ENCODE measurements at places on chromosomes 13 and 19.
A peak's percentile ranks its signal among the peaks of the same experiment; 100 is the strongest.

DNA sequence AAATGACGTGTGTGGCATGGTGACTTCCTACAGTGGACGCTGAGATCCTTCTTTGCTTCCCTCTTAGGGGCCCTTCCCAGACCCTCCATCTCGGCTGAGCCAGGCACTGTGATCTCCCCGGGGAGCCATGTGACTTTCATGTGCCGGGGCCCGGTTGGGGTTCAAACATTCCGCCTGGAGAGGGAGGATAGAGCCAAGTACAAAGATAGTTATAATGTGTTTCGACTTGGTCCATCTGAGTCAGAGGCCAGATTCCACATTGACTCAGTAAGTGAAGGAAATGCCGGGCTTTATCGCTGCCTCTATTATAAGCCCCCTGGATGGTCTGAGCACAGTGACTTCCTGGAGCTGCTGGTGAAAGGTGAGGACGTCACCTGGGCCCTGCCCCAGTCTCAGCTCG is 5.2 kb downstream of the LAIR2 start:
- DNase-seq = no peak

- DNase-seq = peak; percentile 82
Measured at GRCh38 chr19:46728693-46729339, 11.9 kb upstream of the PRKD2 start.

- DNase-seq = no peak
Measured at GRCh38 chr19:10828981-10829821, 6.8 kb downstream of the TMED1 start.

GRCh38 chr13:25717666-25718197 is 334.1 kb downstream of the SHISA2 start:
- no peak for DNase-seq

GRCh38 chr19:56959205-56959604 is 118.7 kb upstream of the PEG3 start:
- DNase-seq = no peak

- no peak for DNase-seq
Measured at GRCh38 chr13:113066142-113066455, 39.5 kb upstream of the F7 start.

DNA sequence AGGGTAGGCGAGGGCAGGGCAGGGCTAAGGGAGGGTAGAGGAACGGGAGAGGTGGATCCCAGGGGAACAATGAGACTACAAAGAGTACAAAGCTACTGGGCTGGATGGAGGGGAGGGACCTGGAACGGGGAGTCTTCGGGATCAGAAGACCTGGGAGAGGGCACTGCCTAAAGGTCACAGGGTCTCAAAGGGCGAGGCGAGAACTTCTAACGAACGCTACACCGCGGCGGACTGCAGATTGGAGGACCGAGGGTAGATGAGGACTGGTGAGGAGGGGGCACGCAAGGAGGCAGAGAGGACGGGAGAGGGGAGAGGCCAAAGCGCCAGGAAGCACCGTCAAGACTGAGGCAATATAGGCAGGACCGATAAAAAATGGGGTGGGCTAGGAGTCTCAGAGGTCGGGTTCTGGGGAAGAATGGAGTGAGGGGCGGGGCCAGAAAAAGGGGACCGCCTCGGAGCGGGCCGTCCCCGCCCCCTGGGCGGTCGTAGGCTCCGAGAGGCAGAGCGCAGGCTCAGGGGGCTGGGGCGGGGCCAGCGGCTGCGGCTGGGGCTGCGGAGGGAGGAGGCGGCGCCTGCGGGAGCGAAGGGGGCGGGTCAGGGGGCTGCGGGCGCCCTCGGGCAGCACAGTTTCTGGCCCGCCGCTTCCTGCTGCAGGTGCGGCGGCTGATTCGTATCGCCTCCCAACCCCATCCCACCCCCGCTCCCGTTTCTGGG is 1.3 kb upstream of the KCNC3 start:
- peak; percentile 74 for DNase-seq

DNA sequence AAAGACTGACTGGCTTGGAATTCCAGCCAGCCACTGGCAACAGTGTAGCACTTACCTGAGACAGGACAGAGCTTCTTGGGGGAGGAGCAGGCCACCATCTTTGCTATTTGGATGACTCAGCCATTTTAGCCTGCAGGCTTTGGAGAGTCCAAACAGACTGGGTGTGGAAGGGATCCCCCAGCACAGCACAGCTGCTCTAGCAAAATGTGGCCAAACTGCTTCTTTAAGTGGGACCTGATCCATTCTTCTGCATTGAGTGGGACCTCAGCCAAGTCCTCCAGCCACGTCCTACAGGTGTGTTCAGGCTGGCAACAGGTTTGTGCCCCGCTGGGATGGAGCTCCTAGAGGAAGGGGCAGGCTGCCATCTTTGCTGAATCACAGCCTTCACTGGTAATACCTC is 80.0 kb downstream of the NDFIP2 start:
- no peak for DNase-seq

GRCh38 chr13:104597546-104598180 is 1531.4 kb upstream of the SLC10A2 start:
- no peak for DNase-seq

- DNase-seq = no peak
Measured at GRCh38 chr13:21909331-21909730, 238.5 kb downstream of the FGF9 start.

- DNase-seq = no peak
Measured at GRCh38 chr19:33405254-33405552, 31.7 kb downstream of the CEBPG start.

- DNase-seq = no peak
Measured at GRCh38 chr13:75645141-75645540, 9.0 kb downstream of the LMO7 start.

DNA sequence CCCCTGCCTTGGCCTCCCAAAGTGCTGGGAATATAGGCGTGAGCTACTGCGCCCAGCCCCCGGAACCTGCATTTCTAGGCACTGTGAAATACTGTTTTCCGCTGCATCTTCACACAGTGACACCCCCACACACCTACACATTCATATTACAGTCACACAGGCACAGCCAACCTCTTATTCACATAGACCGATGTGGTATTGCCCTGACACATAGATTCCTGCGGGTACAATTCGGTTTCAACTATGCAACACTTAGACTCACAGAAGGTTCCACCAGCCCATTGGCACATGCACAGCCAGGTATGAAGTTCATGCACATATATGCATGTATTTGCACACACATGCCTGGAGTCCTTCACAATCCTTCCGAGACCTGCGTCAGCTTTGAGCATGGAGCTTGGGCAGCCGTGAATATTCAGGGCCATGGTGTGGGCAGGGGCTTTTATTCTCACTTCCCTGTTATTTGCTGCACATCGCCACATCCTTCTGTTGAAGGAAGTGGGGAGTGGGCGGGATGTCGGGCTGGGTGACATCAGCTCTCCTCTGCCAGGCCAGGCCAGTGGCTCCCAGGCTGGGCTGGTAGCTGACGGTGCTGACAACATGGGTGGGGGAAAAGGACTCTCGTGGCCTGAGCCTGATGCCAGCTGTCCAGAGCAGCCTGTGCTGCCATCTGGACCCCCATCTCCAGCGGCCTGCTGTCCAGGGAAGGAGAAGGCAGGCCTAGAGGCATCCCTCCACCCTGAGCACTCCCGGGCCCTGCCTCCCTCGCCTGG is 5.4 kb upstream of the CDC37 start:
- DNase-seq = peak; percentile 59

DNA sequence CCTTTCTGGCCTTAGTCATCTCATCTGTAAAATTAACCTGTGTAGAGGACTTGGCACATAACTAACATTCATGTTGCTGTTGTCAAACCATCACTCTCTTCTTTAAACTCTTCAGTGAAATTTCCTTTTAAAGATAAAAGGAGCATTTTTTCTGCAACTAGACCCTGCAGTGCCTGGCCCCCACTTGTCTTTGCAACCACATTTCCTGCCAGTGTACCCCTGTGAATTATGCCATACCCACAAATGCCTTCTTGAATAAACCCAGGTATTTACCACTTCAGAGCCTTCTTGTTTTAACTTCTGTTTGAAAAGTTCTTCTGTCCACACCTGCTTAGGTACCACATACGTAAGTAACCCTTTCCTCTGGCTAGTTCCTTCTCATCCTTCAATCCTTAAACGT is 118.8 kb downstream of the CDK8 start:
- no peak for DNase-seq

GRCh38 chr19:6577476-6578125 is 13.3 kb downstream of the CD70 start:
- no peak for DNase-seq

DNA sequence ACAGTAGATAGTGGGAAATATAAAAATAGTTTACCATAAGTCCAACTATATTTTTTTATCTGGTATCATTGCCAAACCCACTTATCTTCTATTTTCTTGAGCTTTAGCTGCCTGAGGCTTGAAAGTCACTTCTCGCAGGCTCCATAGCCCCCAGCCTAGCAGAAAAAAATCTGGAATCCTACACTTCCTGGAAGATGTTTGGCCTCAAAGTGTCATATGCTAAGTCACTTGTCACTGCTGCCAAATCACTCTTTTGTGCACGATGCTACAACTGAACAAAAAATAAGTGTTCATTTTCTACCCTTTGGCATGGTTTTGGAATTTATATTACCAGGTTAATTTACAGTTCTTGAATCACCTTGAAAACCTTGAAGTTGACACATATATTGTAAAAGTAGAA is 612.5 kb upstream of the ATXN8OS start:
- no peak for DNase-seq

GRCh38 chr13:43239275-43239840 is 216.0 kb downstream of the DNAJC15 start:
- no peak for DNase-seq

DNA sequence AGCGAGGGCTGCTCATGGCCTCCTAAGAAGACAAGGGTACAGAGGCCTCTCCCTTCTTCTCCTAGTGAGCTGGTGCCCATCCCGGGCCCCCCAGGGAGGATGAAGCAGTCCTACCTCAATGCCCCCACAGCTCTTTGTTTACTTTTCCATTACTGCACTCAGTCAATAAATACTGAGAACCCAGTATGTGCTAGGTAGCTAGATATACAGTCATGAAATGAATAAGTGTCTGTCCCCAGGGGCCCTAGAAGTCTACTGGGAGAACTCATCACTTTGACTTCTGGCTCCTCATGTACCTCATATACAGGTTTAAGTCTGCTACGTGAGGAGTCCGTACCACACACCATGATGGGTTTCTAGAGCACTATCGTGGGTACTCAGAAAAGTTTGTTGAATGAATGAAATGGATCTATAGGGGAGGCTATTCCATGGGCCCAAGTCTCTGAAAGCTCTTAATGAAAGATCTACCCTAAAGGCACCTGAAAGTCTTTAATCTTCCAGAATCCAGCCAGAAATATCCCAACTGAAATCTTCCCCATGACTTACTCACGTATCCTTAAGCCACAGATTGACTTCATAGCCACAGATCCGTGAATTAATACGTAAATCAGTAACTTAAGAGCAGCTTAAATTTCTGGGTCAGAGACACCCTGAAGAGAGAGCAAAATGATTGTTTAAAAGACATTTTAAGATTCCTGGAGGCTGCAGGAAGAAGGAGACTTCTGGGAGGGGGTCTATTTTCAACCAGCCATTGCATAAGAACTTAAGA is 51.6 kb upstream of the POMP start:
- no peak for DNase-seq

DNA sequence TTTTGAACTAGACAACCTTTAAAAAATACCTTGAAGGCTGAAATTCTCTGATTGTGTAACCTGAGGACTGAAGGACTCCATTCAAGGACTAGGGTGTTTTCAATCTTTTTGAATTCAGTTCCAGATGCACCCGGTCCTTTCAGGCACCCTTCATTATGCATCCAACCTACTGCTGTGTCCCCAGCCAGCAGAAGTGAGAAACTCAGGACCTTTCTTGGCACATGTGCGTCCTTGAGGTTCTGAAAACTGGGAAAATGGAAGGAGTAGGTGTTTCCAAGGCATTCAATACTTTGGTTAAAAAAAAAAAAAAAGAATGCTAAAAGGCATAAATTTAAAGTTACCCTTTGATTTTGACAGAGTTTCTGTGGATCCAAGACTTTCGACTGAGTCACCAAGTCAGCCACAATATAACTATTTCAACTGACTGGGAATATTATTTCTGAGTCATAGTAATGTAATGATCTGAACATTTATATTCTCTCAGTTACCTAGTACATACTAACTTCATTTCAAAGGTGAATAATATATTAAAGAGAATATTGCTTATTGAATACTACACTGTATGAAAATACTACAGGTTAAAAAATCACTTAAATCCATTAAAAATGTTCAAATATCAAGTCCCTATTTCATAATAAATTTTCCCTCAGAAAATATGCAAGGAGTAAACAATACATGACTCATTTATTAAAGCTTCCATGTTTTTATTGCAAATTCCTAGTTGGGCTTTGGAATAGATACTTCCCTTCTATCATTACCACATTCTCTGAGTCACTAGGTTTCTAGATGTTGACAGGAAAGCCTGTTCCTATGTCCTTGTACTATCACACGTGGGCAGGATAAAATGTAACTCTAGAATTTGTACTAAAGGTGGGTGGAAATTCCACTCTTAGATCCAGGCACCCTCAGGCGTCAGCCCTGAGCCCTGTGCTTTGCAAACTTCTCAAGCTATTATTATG is 2.4 kb upstream of the ITGBL1 start:
- no peak for DNase-seq

DNA sequence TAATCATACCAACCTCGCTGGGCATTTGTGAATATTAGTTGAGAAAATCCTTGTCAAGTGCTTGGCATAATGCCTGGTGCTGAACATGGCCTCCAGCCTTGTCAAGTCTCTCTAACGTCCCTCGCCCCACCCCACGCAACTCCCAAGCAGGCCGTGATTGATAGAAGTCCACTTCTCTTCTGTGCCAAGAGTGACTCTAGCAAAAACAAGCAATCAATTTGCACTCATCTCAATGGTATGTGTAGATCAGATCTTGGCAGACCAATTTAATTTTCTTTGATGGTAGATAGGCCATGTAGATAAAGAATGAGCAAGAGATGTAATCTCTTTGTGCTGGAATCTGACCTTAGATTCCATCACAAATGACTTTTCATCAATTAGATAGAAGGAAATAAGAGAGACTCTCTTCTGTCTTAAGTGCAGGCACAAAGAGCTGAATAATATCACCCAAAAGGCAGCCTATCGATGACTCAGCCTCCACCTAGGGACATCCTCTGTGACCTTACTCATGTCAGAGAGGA is 31.0 kb upstream of the KATNAL1 start:
- DNase-seq = no peak

DNA sequence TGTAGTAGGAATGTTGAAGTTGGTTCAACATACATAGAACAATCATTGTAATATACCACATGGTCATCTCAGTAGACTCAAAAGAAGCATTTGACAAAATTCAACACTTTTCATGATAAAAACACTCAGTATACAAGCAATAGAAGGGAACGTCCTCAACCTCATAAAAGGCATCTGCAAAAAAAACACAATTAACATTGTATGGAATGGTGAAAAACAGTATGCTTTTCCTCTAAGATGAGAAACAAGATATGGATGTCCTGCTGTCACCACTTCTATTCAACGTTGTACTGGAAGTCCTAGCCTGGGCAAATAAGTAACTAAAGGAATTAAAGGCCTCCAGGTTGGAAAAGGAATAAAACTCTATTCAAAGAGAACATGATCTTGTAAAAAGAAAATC is 54.5 kb downstream of the FNDC3A start:
- DNase-seq = no peak
